ENCODE measurements at places on chromosomes 16 and 17.

- no peak for DNase-seq
Measured at GRCh38 chr16:15932939-15933338, 16.5 kb upstream of the ABCC1 start.

- no peak for DNase-seq
Measured at GRCh38 chr16:87559945-87560344, 42.4 kb upstream of the JPH3 start.

DNA sequence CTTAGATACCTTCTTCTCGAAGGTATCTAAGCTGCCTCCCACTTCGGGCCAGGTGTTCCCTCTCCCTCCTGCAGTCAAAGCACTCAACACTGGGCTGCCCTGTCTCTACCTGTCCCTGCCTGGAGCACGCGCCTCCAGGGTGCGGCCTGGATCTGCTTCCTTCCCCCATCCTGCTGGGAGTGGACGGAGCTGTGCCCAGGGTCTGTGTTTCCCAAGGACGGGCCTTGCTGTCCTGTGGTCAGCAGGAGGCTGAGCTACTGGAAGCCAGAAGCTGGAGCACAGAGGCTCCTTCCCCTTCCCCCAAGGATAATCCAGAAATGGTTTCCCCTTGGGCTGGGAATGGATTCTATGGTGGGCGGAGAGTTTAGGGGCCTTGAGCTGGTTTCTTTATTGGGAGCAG is 16.7 kb downstream of the LLGL2 start:
- no peak for DNase-seq

DNA sequence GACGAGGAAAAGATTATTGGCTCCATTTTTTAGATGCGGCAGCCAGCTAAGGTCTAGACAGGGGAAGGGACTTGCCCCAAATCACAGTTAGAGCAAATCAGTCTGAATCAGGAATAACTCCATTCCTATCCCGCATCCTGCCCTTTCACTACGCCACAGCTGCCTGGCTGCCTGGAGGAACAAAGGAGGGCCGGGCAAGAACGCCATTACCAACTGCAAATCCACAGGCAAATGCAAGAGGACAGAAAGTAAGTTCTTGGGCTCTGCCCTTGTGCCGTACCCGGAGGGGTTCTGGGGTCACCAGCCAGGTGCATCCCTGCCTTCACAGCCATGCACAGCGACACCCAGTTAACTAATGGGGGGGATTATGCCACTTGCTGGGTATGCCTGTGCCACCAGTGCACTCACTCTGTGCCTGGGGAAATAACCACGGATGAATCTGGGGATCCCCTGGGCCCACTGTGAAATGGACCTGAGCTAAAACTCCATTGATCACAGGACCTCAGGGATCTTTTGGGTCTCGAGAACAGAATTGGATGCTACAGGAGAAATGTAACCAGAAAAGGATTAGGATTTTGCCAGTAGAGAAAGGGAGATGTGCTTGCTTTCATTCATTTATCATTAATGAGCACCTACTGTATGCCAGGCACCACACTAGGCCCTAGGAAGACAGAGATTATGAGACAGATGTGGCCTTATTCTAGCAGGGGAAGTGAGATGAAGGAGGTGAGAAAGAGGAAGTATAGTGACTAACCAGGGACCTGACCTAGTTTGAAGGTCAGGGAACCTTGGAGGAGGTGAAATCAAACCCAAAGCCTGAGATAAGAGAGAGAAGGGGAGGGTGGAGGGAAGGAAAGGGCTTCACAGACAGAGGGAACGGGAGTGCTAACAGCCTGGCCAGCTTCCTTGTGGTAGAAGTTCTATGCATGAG is 17.7 kb downstream of the BCL7C start:
- no peak for DNase-seq

GRCh38 chr16:79723583-79724168 is 123.1 kb upstream of the MAF start:
- DNase-seq, result no peak

- DNase-seq, result no peak
Measured at GRCh38 chr16:82081264-82081663, 46.2 kb downstream of the HSD17B2 start.

DNA sequence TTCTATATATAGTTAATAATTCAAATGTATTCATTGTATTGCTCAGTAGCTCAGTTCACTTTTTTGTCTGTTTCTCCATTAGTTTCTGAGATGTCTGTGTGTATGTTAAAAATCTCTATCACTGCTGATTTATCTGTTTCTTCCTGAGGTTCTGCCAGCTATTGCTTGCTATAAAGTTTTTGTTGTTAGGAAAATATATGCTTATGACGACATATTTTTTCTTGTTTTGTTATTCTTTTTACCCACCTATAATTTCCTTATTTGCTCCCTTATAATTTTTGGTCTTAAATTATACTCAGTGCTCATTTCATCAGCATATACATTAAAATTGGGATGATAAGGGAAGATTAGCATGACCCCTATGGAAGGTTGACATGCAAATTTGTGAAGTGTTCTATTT is 200.6 kb downstream of the GSG1L start:
- DNase-seq, result no peak

DNA sequence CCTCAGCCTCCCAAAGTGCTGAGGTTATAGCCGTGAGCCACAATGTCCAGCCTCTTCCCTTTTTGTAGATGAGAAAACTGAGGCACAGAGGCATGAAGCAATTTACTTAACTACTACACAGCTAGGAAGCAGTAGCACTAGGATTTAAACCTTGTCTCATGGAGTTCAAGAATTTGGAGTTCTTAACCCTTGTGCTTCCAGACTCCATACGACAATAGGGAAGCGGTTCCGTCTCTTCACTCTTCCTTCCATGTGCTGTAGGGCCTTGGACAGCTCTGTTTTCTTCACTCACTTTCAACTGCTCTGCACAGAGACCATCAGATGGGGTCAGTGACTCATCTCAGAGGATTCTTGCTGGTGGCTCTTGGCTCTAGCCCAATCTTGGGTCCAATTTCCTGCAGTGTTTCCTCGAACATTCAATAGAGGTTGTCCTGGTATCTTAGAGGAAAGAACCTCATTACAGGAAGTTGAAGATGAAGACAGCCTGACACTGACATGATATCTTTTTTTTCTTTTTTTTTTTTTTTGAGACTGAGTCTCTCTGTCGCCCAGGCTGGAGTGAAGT is 19.3 kb downstream of the ITGAL start:
- no peak for DNase-seq

All from SK-N-DZ (cell line).